Epithelial cell of proximal tubule (primary cell): ENCODE measurements at places on chromosomes 1 and 21. TPM values are rescaled to one million over a fixed set of nuclear protein-coding genes. Genes with fewer than 3 reads are reported as not detected.

The PTCH2 gene
- under 0.01 TPM in 1 of 2 replicates, not detected in the other for total RNA-seq

The ANGPTL3 gene
- total RNA-seq = not detected in 2 replicates

The SMYD3 gene
- 18.3 and 23.8 TPM in 2 replicates for total RNA-seq

The CHD5 gene
- total RNA-seq = under 0.01 TPM in 1 of 2 replicates, not detected in the other

The CR1L gene
- not detected in 2 replicates for total RNA-seq

The SLC16A4 gene
- 9.2 and 12.4 TPM in 2 replicates for total RNA-seq

The C8A gene
- not detected in 2 replicates for total RNA-seq

The KIAA0319L gene
- 26.2 and 45.7 TPM in 2 replicates for total RNA-seq

The TTLL7 gene
- total RNA-seq = 2.9 and 5.3 TPM in 2 replicates

The PHLDA3 gene
- total RNA-seq = 40.4 and 53.9 TPM in 2 replicates

The NR1I3 gene
- not detected in 2 replicates for total RNA-seq

The CYB5RL gene
- 2.8 and 6.0 TPM in 2 replicates for total RNA-seq

The TTC34 gene
- total RNA-seq = 0.07 and 0.46 TPM in 2 replicates

The ADAR gene
- total RNA-seq = 63.4 and 82.3 TPM in 2 replicates

The LIPI gene
- not detected in 2 replicates for total RNA-seq

The LCE1A gene
- not detected in 2 replicates for total RNA-seq

The PRAMEF10 gene
- not detected in 2 replicates for total RNA-seq

The MATN1 gene
- total RNA-seq = not detected in 2 replicates

The TMEM54 gene
- 119 and 131 TPM in 2 replicates for total RNA-seq

The RGS13 gene
- total RNA-seq = not detected in 2 replicates

The VAV3 gene
- 8.3 and 9.7 TPM in 2 replicates for total RNA-seq

The PLEKHN1 gene
- total RNA-seq = 3.1 and 6.8 TPM in 2 replicates

The TTC39A gene
- 15.1 and 21.3 TPM in 2 replicates for total RNA-seq

The PGLYRP3 gene
- total RNA-seq = not detected in 2 replicates

The RBP7 gene
- 11.8 and 24.3 TPM in 2 replicates for total RNA-seq

The FCMR gene
- 0.65 TPM in 1 of 2 replicates, not detected in the other for total RNA-seq

The LAX1 gene
- 0.06 TPM in 1 of 2 replicates, not detected in the other for total RNA-seq

The ABCG1 gene
- total RNA-seq = not detected in 2 replicates

The OR2L13 gene
- not detected in 2 replicates for total RNA-seq

The VTCN1 gene
- total RNA-seq = 1.2 and 4.3 TPM in 2 replicates

The PRMT6 gene
- total RNA-seq = 25.0 and 34.9 TPM in 2 replicates

The ERVH48-1 gene
- total RNA-seq = not detected in 2 replicates

The CFHR4 gene
- total RNA-seq = not detected in 2 replicates
